ENCODE measurements at places on chromosomes 6 and 20.

DNA sequence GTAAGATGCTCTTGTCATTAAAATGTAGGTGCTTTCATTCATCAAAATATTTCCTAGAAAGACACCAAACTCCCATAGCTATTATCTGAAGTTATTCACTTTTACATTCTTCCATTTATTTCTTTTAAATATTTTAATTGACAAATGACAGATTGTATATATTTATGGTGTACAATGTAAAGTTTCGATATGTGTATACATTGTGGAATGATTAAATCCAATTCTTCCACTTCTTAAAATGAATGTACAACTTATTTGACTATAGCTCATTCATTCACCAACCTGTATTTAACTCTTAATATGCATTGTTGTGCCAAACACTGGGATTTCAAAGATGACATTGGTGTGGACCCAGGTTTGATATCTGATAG lies 41.0 kb downstream of the CCN2 start:
- DNase-seq, result no peak

DNA sequence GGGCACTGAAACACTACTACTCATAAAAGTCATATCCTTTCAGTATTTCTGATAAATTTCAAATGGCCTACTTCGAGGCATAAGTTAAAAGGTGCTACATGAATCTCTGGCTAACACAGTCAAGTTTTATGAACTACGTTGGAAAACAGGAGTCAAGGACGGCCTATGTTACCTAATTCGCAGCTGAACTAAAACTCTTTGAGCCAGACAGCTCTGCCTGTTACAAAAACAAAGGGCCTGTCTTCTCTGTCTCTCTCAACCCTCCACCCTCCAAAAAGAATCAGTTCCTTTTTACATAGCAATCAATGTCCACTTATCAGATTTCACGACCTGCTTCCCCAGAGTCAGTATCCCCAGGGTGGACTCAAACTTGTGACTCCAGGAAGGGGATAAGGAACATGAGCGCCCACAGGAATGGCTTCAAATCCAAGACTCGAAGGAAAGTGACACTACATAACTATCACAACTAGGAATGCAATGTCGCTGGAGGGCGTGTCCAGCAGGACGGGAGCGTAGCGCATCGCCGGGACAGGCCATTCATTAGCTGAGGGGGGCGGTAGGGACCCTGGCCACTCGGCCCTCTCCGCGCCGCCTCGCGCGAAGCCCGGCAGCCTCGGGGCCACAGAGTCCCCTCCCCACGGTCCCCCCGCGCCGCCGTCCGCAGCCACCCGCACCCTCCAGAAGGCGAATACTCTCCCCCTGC lies 591 bp downstream of the IBTK start:
- DNase-seq, result peak; percentile 75

DNA sequence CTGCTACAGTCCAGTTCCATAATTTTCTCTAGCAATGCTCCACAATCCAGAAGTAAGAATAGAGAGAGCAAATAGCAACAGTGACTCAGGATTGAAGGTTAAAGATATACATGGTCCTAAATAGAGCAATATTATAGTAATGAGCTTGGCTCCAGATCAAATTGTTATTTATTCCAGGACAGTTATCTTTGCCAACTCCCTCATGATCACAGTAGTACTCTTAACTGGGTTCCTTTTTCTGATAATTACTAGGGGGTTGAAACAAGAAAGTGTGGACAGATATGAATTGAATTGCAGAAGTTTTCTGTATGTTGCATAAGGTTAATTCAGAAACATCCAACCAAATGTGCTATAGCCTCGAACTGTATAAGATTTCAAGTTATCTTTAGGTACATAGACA lies 11.9 kb downstream of the FAM184A start:
- DNase-seq, result no peak

GRCh38 chr6:78192057-78192456 lies 539.2 kb downstream of the MEI4 start:
- no peak for DNase-seq

DNA sequence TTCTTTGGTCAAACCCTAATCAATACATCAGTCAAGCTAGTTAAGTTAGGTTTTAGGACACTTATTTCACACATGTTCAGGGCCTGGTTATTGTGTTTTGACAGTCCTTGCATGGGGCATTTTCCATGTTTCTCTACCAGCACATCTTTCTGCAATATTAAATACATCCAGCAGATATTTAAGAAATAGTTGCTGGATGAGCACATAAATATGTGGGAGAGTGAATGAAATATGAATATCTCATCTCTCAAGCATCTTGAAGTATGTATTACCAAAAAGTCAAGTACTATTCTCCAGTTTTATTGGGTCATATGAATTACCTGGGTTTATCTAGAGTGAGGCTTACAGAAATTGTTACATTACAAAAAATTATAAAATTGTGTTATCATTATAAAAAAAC lies 621.9 kb upstream of the GJE1 start:
- DNase-seq, result no peak

DNA sequence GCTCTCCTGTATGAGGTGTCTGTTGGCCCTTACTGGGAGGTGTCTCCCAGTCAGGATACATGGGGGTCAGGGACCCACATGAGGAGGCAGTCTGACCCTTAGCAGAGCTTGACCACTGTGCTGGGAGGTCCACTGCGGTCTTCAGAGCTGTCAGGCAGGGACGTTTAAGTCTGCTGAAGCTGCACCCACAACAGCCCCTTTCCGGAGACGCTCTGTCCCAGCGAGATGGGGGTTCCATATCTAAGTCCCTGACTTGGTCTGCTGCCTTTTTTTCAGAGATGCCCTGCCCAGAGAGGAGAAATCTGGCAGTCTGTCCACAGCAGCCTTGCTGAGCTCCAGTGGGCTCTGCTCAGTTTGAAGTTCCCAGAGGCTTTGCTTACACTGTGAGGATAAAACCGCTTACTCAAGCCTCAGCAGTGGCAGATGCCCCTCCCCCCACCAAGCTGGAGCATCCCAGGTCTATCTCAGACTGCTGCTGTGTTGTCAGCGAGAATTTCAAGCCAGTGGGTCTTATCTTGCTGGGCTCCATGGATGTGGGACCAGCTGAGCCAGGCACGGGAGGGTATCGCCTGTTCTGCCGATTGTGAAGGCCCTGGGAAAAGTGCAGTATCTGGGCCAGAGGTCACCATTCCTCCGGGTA lies 36.3 kb upstream of the IBTK start:
- no peak for DNase-seq

GRCh38 chr6:143370812-143371370 lies 79.6 kb downstream of the ADAT2 start:
- no peak for DNase-seq

DNA sequence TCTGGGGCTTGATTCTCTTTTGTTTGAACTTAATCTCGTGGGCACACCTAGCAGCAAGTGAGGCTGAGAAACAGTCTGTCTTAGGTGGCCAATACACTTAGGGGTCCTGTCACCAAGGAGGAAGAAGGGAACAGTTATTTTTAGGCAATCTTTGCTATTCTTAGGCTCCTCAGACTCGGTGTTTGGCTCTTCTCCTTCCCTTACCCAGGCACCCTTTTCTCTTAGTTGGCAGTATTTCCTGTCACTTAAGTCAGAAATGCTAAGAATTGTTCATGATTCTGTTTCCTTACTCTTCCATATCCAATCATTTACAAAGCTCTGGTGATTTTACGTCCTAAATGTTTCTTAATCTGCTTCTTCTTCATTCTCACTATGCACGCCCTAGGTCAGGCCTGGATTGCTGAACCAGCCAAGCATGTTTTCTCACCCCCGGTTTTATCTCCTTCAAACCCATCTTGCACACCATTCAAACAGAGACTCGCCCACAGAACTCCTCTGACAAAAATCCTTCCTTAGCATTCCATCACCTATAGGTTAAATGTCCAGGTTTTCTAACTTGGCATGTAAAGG lies 45.2 kb upstream of the TMEM217 start:
- DNase-seq, result no peak

DNA sequence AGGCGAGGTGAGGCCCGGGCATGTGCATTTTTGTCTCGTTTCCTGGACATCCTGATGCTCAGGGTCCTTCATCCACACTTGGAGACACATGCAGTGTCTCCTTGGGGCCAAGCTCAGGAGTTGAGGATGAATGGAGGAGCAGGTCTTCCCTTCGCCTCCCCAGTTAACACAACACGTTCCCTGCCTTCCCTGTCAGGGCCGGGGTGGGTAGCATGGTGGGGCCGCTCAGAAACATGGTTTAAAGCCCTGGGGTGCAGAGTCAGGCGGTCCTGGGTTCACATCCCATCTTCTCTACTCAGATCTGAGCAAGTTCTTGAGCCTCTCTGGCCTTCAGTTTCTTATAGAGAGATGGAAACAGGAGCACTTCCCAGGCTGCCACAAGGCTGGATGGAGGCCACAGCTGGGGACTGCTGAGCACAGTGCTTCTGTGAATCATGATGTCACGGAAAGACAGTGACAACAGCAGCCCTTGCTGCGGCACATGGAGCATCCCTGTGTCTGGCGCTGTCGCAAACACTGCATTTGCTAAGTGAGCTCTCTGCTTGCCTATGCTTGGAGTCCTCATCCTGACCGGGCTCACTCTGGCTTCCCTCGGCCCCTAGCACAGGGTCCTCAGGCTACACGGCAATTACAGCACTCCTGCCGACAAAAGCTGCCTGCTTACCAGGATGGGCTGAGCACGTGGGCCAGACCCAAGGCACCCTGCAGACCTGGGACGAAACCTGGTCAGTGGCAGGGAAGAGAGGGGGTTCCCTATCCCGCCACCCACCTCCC lies 45.6 kb upstream of the STX16 start:
- DNase-seq, result no peak

DNA sequence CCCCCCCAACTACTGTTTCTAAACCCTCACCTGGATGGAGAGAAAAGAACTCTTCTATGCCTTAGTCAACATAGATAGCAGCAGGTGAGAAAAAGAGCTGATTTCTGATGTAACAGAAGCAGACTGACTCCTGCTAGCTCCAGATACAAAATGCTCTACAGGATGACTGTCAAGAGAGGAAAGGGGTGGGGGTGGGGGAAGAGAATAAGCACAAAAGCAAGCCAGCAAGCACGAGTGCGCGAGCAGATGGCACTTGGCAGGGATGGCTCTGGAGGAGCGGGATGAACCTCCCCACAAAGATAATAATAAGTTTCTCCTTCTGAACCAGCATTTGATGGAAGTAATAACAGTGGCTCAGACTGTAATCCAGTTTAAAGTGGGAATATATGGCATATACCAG lies 45.6 kb upstream of the SPDEF start:
- no peak for DNase-seq

DNA sequence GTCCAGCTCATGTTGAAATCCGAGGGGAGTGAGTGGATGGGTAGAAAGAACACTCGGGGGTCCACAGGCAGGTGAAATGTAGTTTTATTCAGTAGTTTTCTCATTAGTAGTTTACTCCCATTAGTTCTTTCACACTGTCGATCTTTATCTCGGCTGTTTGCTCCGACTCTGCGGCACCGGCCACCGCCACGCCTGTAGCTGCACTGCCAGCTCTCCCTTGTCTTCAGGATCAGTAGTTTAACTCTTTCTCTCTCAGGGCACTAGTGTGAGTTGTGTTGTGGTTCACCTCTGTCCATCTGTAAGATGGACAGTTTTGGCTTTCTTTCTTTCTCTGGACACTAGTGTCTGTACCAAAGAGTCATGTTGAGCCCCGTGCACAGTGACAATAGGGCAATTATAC lies 195.7 kb downstream of the LMBRD1 start:
- no peak for DNase-seq

GRCh38 chr20:24098886-24099285 lies 110.3 kb upstream of the GGTLC1 start:
- no peak for DNase-seq

- no peak for DNase-seq
Measured at GRCh38 chr6:102402635-102403329, 1009.3 kb downstream of the GRIK2 start.

DNA sequence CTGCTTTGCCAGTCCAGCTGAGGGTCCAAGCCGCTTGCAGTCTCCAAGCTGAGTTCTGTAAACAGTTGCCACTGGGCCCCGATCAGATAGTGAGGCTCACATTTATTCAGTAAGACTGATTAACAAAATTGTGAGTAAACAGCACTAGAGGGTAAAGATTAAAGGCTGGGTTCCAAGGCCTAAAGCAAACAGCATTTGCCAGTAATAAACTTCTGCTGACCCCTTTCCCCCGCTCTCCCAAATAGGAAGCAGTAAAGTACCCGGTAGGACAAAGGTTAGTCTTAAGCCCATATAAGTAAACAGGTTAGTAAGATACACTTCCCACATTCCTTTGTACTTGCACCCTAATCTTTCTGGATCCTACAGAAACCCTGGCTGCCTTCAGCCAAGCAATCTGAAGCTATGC lies 181.8 kb downstream of the MEI4 start:
- DNase-seq, result no peak

- DNase-seq, result no peak
Measured at GRCh38 chr20:48662711-48663110, 165.1 kb downstream of the PREX1 start.

DNA sequence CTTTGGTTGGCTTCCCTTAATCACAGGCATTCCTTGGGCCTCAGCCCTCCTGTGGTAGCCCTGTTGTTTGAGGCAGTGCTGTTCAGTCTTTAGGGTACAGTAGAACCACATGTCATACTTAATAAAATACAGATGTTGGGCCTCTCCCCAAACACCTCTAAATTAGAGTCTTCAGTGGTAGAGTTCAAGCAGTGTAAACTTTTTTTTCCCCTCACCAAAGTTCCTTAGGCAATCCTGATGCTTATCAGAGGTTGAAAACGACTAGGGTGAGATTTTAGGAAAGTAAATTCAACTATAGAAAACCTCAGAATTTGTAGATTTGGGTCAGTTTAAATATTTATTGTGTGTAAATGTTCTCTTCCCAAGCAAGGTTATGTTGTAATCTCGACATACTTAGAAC lies 44.6 kb downstream of the BLTP3A start:
- no peak for DNase-seq

- DNase-seq, result no peak
Measured at GRCh38 chr6:6583836-6584235, 4.7 kb upstream of the LY86 start.

DNA sequence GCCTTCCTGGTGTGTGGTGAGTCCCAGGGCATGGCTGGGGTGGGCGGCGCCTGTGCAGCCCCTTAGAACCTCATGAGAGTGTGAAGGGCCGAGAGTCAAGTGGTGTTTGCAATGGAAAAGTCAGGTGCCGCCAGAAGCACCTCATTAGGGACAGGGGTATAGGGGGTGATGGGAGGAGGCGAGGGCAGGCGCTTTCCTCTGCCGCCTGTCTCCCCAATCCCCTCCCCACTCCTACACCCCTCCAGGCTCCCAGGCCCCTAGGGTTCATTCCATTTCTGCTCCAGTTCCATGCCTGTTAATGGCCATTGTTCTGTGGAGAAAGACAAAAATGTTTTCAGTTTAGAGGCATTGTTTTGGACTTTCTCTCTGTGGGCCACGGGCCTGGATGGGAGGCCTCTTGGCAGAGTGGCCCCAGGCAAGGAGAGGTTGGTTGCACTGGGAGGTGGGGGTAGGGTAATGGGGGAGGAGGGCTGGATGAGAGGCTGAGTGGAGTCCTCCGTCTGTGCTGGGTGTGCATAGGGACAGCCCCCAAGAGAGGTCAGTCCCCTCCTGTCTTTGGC lies 21.4 kb upstream of the SCUBE3 start:
- DNase-seq, result no peak

GRCh38 chr6:163094881-163095280 lies 319.6 kb upstream of the QKI start:
- no peak for DNase-seq
